ENCODE measurements at places on chromosomes 3 and 15.

DNA sequence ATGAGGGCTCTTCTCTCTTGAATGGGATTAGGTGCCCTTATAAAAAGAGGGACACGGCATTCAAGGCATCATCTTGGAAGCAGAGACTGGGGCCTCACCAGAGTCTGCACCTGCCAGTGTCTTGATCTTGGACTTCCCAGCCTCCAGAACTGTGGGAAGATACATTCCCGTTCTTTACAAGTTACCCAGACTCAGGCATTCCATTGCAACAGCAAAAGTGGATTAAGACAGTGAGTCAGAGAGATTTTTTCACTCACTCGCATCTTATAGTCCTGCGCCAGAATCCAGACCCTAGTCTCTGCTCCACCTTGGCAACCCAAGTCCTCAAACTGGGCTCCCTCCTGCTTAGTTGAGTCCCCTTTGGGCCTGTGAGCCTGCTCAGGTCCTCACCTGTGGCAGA, 2.7 kb downstream of the LCTL start:
- DNase-seq = no peak

DNA sequence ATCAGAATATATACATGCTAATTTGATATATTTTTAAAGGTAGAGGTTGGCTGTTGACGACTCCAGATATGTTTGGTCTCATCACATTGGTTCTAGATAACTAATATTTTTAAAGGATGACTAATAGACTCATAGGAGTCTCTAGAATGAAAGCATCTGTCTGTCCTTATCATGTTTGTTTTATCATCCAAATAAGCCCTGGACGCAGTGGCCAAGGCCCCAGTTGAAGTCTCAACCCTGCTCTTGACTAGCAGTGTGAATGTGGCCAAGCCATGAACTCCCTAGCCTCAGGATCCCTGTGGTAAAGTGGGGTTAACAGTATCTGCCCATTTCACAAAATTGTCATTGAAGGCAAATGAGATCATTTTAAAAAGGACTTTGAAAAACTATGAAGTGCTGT, 53.6 kb downstream of the ABHD2 start:
- DNase-seq = no peak

- DNase-seq = no peak
Observed at GRCh38 chr3:62253971-62254370, 119.4 kb downstream of the FEZF2 start.

GRCh38 chr3:177468331-177468730, 271.0 kb upstream of the TBL1XR1 start:
- DNase-seq = no peak

GRCh38 chr15:40334941-40335795, 5.6 kb downstream of the CCDC9B start:
- no peak for DNase-seq

- no peak for DNase-seq
Observed at GRCh38 chr3:66014651-66015050, 24.1 kb downstream of the MAGI1 start.

DNA sequence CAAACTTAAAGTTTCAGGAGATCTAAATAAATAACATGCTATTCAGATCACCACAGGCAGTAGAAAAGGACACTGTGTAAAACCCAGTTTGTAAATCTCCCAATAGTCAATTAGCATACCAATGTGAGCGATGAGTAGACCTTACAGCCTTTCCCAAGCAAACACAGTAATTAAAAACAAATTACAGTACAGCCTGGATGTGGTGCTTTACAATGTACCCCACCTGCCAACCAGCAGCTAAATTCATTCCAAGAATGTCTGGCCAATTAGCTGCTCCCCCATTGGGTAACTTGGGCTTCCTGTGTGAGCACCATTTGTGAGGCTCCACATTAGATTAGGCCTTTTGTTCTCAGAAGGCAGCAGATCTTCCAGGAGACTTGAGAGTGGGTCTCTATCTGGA, 635.0 kb downstream of the TBL1XR1 start:
- DNase-seq = no peak

DNA sequence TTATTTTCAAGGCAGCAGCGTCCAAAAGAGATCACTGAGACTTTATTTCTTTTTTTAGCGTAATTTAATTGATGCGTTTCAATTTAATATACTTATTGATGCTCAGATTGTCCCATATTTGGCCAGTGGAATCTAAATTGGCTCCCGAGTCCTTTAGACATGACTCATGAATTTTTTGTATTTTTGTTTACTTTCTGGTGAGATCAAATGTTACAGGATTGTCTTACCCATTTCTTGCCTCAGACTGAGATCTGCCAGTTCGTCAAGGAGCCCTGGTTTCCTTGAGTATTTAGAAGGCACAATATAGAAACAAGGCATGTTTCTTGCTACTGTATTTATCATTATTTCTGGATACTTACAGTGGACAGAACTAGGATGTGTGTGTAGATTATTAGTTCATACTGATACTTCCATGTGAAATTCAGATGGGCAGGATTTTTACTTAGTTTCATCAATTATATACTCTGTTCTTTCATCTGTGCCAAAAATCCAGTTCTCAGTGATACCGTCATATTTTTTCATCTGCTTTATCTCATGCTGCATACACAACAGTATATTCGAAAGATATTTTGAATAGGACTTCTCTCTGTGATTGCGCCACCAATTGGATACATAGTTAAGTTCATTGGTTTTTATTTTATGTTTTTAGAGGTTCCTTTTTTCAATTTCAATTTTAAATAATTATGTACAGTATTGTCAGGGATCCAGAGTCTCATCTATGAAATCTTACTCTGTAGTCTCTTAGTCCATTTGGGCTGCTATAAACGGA, 436.9 kb upstream of the C2CD4B start:
- no peak for DNase-seq

DNA sequence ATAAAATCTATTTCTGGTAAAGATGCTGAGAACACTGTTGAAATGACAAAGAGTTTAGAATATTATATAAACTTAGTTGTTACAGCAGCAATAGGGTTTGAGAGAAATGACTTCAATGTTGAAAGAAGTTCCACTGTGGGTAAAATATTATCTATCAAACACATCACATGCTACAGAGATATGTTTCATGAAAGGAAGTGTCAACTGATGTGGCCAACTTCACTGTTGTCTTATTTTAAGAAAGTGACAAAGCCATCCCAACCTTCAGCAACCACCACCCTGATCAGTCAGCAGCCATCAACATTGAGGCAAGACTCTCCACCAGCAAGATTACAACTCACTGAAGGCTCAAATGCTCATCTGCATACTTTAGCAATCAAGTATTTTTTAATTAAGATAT, 20.2 kb downstream of the TMEM39A start:
- DNase-seq = no peak

GRCh38 chr3:130527426-130527825, 10.4 kb downstream of the COL6A6 start:
- no peak for DNase-seq

GRCh38 chr3:15936312-15936711, 138.5 kb upstream of the ANKRD28 start:
- DNase-seq = no peak

- no peak for DNase-seq
Observed at GRCh38 chr15:32781781-32782180, 64.0 kb downstream of the GREM1 start.

DNA sequence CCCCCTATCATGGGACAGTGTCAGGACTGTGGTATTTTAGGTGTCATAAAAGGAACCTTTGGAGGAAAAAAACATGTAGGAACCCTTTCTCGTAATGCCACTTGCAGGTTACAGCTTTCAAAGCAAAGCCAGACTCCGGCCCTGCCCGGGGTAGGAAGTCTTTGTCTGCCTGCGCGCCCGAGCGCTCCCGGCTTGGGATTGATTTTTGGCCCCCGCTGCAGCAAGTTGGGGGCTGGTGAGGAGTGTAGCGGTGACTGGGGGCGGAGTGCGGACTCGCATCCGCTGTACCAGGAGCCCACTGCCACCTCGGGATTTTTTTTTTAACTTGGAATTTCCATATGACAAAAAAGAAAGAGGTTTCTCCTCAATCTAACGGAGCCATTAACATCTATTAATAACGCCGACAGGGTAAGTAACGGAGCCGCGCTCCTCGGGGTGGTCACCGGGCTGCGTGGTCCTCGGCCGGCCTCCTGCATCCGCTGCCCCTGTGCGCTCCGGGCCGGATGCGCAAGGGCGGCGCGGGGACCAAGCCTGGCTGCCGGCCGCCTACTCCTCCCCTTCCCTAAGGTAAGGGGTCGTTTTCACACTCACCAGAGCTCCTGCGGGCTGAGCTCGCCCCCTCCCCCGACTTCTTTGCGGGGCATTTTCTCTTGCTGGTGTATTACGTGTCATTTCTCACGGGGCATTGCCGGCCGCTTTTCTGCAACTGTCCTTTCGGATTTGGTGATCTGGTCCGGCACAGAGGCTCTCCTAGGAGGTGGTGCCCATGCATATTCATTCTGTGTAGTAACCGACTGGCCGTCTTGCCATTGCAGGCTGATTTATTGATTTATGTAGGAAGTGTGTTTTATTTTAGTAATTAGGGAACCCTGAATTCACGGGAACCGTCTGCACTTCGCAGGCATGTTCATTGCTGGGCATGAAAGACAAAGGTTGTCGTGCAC, 219.8 kb upstream of the TOPAZ1 start:
- no peak for DNase-seq

- DNase-seq = no peak
Observed at GRCh38 chr15:91873138-91873536, 19.6 kb downstream of the SLCO3A1 start.

GRCh38 chr3:195032106-195032759, 238.7 kb downstream of the XXYLT1 start:
- no peak for DNase-seq

- no peak for DNase-seq
Observed at GRCh38 chr3:197482001-197482400, 73.8 kb downstream of the BDH1 start.

DNA sequence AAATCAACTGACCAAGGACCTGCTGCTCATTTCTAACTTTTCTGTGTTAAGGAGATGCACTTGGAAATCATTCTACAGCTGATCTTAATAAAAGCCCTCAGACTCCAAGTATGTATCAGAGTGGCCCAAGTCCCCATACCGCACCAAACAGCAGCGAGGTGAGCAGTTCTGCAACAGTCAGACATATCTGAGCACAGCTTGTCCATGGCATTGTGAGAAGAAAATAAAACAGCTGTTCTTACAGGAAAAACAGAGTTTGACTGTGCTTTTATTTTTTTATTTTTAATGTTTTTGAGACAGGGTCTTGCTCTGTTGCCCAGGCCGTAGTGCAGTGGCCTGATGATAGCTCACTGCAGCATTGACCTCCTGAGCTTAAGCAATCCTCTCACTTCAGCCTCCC, 131.8 kb downstream of the ADAMTS9 start:
- DNase-seq = no peak

DNA sequence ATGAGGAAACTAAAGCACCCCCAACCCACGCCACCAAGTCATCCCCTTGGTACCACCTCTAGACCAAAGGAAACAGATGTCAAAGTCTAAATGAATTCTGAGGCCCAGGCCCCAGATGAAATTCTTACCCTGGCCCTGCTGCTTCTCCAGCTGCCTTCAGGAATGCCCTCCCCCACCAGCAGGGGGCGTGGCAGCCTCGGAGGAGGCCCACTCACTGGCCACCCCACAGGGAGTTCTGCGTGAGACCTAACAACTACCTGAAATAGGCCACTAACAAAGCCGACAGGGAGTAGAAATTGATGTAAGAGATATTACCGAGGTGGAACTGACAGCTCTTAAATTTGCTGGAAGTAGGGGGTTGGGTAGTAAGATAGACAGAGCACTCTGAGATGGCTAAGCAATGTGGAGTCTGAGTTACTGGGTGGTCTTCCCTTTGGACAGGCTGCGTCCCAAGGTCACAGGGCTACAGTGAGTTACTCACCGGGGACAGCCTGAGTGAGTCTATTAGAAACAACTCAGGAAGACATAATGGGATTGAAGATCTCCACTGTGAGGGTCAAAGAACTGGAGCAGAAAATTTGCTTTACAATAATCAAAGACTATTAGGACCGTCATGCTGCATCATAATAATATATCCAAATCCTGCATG, 240.7 kb downstream of the SHOX2 start:
- DNase-seq = peak; percentile 30

GRCh38 chr3:137105277-137105977, 147.6 kb downstream of the IL20RB start:
- DNase-seq = no peak

GRCh38 chr3:192902549-192902948, 15.1 kb downstream of the MB21D2 start:
- no peak for DNase-seq

GRCh38 chr3:63331520-63331919, 53.4 kb downstream of the SYNPR start:
- no peak for DNase-seq

DNA sequence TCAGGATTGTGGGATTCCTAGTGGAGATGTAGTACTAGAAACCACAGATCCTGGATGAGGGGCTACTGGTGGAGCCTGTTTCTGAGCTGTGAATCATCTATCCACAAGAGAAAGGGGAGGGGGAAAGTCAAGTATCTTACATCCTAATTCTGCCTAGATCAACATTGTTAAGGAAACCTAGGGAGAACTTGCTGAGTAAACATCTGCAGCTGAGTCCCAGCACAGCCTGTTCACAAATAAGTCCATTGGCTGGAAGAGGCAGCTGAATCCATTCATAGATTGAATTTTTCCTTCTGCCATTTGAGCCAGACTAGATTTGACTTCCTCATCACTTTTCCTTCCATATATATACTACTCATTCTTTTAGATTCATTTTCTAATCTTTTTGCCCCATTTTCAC, 460.5 kb downstream of the TUSC7 start:
- DNase-seq = no peak

DNA sequence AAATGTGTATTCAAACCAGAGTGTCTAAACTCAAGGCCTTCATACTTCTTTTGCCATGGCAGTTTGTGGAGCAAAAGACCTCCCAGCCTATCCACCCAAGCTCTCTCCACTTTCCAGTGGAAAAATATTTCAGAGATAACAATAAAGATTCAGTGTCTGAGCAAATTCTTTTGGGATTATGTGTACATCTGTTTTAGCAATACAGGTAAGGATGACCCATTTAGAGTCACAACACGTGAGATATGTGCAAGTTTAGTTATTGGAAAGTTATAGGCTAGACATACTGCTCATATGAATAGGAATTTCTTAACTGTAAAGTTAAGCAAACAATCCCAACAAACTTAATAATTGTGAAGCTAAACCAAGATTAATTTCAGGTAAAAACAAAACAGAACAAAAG, 174.5 kb upstream of the LRIG1 start:
- DNase-seq = no peak

- DNase-seq = no peak
Observed at GRCh38 chr3:94869059-94869547, 806.2 kb downstream of the NSUN3 start.

- peak; percentile 90 for DNase-seq
Observed at GRCh38 chr15:90956274-90957030, 1.8 kb downstream of the RCCD1 start.

DNA sequence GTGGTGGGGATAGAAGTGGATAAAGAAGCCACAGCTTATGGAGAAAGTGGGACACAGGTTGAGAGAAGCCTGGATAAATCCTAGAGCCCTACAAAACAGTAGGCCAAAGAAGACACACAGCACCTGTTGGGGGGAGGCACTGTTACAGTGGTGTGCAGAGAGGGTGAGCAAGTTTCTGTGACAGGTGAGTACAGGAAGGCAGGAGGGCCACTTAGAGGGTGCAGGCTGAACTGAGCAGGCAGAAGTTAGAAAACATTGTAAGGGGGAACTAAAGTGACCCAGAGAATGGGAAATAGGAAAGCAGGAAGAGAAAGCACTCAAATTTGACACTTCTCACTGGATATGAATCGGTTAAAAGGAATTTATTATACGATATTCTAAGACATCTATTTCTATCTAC, 146.1 kb upstream of the TMCO5A start:
- DNase-seq = no peak
